Stimulated activated CD8-positive, alpha-beta memory T cell treated with anti-CD3 and anti-CD28 coated beads, Interleukin-7, amount 100 ng/mL, for 1 hour (primary cell): ENCODE measurements at places on chromosomes 4 and X.

DNA sequence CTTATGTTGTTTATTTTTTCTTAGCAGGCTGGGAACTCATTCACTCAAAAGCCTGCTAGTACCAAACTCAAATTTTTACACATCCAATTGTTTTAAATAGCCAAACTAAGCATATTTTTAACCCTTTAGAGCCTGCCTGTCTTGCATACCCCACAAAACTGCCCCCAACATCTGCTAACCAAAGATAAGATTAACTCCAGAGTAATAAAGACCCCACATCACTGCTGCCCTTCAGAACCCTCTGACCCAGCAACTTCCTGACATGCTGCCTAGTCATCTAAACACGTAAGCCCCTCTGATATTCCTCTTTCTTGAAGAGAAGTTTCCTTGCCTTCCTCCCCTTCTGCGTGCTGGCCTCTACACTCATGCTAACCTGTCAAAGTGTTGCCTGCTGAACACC is 60.7 kb upstream of the ASB12 start:
- no peak for DNase-seq

GRCh38 chrX:45134775-45135174 is 65.9 kb downstream of the DIPK2B start:
- DNase-seq: no peak

DNA sequence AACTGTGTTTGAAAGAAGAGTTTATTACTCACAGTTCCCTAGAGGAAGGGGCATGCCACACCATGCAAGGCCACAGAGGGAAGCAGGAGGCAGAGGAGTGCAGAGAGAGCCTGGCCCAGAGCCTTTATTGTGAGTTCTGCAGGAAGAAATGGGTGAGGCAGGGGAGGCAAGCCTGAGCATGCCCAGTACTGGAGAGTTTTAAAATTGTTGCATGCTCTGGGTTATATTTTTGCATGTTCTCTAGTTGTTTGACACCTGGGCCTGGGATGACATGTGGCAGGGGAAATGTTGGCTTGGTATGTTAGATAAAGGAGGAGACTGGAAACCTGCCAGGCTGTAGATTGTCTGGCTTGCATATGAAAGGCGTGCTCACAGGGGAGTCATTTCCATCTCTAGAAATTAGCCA is 19.7 kb upstream of the CRMP1 start:
- no peak for DNase-seq

- DNase-seq: no peak
These were observed 50.8 kb upstream of the HMX1 start for GRCh38 chr4:8922481-8922880.

DNA sequence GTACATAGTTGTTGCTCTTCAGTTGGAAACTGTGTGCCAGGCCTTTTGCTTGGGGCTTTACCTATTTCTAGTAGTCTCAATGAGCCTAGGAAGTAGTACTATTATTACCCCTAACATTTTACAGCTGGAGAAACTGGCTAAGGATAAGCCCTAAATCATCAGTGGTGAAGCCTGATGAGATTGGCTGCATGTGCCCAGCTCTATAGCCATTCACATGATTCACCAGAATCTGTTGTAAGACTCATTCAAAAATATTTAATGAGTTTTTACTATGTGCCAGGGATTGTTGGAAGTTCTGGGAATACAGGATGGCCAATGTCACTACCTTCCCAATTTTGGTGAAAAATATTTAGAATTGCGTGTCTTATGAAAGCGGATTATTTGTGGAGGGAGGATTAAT is 2.8 kb downstream of the KIT start:
- no peak for DNase-seq

GRCh38 chr4:137952116-137952515 is 290.0 kb downstream of the SLC7A11 start:
- DNase-seq: no peak

DNA sequence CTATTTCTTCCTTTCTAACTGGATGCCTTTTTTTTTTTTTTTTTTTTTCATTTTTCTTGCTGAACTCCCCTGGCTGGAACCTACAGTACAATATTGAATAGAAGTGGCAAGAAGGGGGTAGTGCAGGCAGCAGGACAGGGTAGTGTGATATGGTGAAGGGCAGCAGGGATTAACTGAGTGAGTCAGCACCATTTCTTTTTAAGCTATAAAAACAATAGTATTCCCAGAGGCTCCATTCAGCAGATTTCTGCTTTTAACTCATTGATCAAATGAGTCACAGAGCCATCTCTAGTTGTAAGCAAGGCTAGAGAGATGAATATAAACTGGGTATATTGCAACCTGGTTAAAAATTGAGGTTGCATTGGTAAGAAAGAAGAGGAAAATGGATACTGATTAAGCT is 53.6 kb upstream of the SETD7 start:
- DNase-seq: no peak

DNA sequence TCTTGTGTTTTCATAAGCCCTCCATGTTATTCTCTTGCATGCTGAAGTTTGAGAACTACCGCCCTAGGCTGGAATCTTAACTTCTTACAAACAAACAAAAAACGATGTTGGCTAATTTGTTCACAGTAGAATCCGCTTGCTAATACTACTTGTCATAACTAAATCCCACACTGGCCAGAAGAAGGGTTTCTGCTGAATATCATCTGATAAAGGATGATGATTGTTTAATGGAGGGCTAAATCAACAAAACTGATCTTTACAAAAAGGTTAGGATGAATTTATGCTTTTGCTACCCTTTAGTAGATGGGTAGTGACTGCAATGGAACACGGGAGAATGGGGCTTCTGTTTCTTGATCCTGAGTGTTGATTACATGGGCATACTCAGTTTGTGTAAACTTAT is 42.3 kb downstream of the SPATA4 start:
- DNase-seq: no peak

DNA sequence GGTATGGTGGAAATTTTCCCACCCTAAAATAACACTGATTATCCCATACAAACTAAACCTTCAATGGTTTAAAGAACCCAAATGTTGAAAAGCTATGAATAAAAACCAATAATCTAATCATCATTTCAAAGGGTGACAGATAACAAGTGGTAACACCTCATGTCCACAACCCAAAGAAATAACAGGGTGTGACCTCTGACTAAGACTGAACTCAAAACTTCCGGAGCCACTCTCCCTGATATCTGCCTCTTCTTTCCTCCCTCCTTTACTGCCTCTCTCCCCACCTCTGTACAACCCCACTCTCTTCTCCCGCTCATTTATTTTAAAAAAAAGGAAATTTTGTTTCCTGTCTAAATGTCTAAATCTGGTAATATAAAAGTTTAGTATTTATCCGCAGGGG is 11.5 kb downstream of the FBXW7 start:
- no peak for DNase-seq

DNA sequence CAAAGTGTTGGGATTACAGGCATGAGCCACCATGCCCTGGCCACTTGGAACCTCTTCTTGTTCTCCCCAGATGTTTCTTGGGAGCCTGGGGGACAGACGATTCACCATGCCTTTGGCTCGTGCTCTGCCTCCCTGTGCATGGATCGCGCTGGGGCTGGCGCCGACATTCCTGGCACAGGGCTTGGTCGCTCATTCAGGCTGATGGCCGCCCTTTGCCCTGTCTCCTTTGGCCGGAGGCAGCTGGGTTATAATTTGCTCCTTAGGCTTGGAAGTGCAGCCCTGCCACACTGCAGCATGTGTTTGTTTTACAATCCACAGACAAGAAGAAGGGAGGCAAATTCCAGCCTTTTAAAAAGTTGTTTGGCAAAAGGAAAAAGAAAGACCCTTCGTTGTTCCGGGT is 115.3 kb downstream of the AASDH start:
- DNase-seq: no peak

GRCh38 chr4:16897991-16898827 is at the start of gene LDB2:
TSS of gene LDB2 (minus strand) at chr4:16898645.
- no peak for DNase-seq

- no peak for DNase-seq
These were observed 103.5 kb upstream of the OTUD4 start for GRCh38 chr4:145283909-145284308.

DNA sequence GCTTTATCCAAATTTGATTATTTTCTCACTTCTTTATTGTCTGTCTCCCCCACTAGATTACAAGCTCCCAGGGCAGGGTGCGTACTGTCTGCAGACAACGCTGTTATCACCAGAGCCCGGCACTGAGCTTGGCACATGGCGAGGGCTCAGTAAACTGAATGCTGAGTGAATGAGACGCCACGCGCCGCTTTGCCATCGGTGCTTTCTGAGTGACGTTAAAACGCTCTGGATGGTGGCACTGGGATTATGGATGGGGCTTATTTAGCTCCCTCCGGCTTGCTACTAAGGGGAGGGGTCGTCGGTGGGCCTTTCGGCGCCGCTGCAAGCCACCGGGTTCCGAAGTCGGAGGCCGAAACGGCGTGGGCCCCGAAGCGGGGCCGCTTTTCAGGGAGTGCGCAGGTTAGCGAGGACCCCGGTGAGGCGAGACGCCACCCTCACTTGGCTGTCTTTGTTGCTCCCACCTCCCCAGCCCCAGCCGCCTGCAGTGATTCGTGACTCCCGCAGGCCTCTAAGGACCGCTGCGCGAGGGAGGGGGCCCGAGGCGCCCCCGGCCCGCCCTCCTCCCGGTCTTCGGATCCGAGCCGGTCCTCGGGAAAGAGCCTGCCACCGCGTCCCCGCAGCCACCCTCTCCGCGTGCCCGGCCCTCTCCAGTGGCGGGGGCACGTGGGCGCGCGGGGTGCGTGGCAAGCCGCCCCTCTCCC is 569 bp upstream of the FHL1 start:
- no peak for DNase-seq

DNA sequence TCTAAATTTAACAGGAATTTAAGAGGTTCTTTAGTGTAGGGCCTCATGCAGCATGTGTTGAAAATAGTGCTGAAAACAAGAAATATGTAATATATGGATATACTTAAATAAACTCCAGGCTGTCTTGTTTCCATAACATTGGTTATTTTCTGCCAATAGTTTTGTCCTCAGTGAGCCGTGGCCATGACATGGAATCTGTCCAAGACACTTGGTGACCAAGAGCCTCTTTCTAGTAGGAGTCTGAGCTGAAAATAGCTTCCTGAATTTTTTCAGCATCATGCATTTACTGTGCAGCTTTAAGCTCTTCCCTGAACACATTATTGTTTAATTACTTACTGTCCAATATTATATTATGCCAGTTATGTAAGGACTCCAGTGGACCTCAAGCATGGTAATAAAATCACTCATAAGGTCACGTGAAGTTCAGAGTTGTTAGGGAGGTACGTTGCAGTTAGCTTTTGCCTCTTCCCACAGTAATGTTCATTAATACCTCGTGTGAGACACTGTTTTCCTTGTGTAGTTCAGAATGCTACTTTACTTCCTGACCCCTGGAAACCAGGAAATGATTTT is 488.2 kb downstream of the GRID2 start:
- no peak for DNase-seq

DNA sequence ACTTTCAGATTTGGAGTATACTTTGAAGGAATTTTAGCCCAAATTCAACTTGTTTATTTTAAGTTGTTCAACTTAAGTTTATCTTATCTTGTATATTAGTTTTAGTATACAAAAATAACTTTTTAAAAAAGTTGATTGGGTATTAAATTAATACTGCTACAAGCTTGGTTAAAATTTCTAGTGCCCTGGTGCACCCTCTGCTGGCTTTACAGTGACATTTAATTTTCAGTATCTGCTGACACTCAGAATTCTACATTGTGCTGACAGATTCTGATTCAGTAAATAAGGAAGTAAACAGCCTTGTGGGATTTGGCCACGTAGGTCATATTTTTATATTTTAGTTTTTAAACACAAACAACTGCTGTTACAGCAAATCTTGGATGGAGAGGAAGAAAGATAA is 2.9 kb downstream of the EDA start:
- no peak for DNase-seq

GRCh38 chr4:78962597-78963115 is 23.4 kb upstream of the PAQR3 start:
- no peak for DNase-seq

- DNase-seq: no peak
These were observed 33.5 kb upstream of the SH3KBP1 start for GRCh38 chrX:19920945-19921344.

- DNase-seq: no peak
These were observed 99.2 kb downstream of the DOCK11 start for GRCh38 chrX:118594697-118595420.

GRCh38 chr4:114866901-114867670 is 246.3 kb downstream of the NDST4 start:
- no peak for DNase-seq

DNA sequence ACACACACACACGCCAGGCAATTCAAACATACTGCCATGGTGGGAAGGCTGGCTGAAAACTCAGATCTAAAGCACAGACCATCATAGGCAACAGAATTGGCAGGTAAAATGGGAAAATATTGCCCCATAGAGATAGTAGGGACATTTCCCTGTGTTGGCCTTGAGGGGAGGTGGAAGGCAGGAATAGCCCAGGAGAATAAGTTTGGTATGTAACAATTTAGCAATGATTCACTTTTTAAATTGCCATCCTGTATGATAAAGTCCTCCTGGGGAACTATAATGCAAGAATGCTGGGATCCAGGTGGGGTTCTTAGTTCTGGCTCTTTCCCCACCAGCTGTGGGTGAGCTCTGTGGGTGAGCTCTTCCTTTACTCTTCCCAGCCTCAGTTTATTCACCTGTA is 51.0 kb downstream of the ATXN3L start:
- DNase-seq: no peak

DNA sequence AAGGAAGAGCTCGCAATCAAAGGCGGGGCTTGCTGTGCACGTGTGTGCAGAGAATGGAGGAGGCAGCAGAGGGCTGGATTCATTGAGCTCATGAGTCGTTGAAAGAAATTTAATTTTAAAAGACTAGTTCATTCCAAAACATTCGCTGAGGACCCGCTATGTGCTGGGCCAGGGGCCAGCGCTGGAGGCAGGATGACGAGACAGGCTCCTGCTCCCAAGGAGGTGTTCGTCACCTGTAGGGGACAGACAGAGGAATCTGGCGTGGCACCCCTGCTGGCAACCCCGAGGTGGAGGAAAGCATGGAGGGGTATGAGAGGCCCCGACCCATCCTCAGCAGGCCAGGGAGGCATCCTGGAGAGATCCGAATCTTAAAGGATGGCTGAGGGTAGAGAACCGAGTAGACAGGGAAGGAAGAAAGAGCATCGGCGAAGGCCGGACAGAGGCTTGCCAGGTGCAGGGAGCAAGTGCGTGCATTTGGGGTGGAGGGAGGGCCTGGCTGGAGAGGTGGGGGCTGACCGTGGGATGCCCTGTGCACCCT is 96.4 kb downstream of the CPZ start:
- no peak for DNase-seq

DNA sequence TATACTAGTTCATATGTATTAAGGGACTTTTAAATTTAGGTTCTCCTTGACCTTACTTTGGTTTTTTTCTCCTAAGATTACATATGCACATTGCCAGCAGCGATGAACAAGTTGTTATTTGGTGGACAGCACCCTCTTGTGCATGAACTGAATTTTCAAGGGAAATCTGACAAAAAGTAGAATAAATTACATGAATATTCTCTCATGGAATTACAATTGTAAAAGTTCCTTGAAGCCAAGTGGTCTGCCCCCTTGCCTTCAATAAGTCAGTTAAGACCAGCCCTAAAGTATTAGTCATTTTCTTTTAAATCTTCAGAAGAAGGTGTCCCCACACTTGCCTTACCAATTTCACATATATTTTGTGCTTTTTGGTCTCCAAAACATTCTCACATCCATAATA is 30.7 kb upstream of the SMARCA5 start:
- no peak for DNase-seq
